ENCODE measurements at places on chromosomes 11 and 22. TPM values are rescaled to one million over a fixed set of nuclear protein-coding genes. Genes with fewer than 3 reads are reported as not detected.

Gene GAS2
- 1.2 TPM for total RNA-seq

Gene OR4A15
- total RNA-seq = not detected

Gene LRRC56
- total RNA-seq = 0.37 TPM

Gene HBE1
- not detected for total RNA-seq

Gene FGF3
- total RNA-seq = not detected

Gene SLC22A9
- total RNA-seq = not detected

Gene UPB1
- total RNA-seq = not detected

Gene INSC
- 6.2 TPM for total RNA-seq

Gene MYEOV
- 23.9 TPM for total RNA-seq

Gene NOX4
- 0.37 TPM for total RNA-seq

Gene MS4A6E
- not detected for total RNA-seq

Gene TTC36
- total RNA-seq = 0.20 TPM
